ENCODE measurements at places on chromosomes 3 and 15.

DNA sequence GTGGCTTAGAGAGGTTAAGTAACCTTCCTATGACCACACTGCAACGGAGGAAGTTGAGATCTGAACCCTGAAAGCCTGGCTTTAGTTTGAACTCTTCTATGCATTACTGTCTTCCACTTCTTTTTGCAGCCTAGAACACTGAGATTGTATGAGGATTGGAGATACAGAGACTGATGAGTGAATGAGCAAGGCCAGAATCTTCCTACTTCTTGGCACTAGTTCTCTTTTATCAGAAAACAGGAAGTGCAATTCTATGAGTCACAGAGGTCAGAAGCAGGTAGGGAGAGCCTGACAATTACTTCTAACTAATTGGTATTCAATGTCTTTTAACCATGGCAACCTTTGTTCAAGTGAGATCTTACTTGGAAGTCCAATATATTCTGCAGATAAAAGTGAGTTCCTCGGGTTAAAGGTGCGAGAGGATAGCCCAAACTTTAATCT, 219.0 kb downstream of the SHQ1 start:
- no peak for DNase-seq

- DNase-seq, result no peak
Observed at GRCh38 chr3:4746241-4746958, 232.8 kb upstream of the BHLHE40 start.

GRCh38 chr15:62046078-62046743, 14.0 kb downstream of the VPS13C start:
- DNase-seq, result no peak

GRCh38 chr15:56344336-56344735, 20.9 kb upstream of the TEX9 start:
- DNase-seq, result no peak

DNA sequence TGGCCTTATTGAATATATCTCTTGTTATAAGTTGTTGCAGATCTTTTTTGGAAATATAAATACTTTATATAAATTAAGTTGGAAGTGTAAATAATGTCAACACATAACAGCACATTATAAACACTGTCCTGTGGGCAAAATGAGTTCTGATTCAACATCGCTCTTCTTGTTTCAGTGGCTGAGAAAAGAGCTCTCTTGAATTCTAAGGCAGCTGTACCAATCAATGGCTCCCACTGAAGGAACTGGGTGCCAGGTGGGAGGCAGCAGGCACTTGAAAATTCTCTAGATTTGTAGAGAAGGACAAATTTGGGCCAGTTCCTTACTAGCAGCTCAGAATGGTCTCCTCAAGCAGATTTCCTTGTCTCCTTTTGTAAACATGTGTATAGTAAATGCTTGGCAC, 45.6 kb downstream of the CHST2 start:
- no peak for DNase-seq

DNA sequence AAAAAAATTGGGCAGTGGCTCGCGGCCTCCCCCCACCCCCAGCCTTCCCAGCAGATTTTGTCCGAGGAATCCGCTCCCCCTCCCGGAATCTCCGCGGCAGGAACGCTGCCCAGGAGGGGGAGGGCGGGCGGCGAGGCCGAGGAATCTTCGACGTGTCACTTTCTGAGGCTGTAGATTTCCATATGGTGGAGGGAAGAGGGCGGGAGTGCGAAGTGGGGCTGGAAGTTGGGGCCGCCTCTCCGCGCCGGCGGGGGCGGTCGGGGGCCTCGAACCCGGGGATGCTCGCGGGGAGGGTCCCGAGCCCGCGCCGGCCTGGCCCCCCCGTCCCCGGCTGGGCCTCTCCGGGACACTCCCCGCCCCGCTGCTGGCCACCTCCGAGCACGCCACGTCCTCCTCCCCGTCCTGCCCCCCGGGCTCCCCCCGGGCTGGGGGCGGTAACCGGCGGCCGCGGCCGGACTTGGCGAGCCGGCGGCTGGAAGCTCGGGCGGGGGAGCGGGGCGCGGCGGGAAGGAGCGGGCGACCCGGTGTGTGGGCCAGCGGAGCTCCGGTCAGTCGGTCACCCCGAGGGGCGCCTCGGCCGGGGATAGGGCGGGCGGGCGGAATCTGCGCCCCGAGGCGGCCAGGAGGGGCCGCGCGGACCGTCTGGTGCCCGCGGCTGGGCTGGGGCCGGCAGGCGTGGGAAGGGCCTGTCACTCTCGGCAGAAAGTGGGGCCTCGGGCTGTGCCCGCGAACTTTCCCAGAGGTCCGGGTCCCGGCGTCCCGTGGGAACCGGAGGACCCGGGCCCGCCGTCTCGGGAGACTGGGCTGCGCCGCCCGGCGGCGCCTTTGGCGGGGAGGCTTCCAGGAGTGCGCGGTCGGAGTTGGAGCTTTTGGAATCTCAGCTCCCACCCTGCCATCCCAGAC, 951 bp downstream of the FNDC3B start:
- DNase-seq, result peak; percentile 77

- DNase-seq, result no peak
Observed at GRCh38 chr3:105802118-105802706, 66.6 kb downstream of the CBLB start.

GRCh38 chr3:53773021-53773436, 73.2 kb downstream of the CHDH start:
- DNase-seq, result no peak

GRCh38 chr3:170356596-170357175, 829 bp upstream of the SKIL start:
- DNase-seq, result no peak

DNA sequence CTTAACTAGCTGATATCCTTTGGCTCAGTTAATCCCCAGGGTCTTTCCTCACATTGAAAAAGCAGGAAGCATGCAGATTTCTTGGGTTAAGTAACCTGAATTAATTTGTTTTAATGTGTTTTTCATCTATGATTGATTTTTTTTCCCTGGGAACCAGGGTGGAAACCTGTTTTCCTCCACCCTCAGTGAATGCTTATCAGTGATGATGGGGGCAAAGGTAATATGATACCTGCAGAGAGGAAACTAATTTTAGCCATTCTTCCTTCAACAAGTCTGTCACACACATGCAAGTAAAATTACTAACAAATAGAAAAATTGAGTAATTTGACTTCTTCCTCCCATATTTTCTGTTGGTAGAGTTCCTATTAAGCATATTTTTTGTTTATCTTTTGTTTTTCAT, 5.9 kb downstream of the CASR start:
- no peak for DNase-seq

- DNase-seq, result no peak
Observed at GRCh38 chr15:77044228-77045042, 26.5 kb downstream of the TSPAN3 start.

- DNase-seq, result no peak
Observed at GRCh38 chr3:102573483-102574028, 138.7 kb downstream of the ZPLD1 start.

GRCh38 chr3:8164145-8164544, 337.5 kb upstream of the LMCD1 start:
- no peak for DNase-seq

DNA sequence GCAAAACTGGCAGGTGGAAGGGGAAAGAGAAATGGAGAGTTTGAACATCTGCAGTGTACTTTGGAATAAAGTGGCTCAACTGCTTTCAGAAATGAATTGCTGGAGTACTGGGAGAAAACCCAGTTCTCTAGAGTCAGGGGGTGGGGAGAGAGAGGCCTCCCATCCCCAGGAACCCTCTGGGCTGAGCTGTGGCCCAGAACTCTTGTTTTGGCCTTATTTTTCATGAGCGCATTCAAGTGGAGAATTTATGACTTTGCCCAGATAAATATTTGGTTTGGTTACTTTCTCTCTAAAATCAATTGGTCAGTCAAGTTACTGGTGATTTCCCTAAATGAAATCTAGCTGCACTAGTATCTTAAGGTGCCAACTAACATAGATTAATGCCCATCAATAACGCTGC, 28.7 kb upstream of the HACD2 start:
- no peak for DNase-seq

DNA sequence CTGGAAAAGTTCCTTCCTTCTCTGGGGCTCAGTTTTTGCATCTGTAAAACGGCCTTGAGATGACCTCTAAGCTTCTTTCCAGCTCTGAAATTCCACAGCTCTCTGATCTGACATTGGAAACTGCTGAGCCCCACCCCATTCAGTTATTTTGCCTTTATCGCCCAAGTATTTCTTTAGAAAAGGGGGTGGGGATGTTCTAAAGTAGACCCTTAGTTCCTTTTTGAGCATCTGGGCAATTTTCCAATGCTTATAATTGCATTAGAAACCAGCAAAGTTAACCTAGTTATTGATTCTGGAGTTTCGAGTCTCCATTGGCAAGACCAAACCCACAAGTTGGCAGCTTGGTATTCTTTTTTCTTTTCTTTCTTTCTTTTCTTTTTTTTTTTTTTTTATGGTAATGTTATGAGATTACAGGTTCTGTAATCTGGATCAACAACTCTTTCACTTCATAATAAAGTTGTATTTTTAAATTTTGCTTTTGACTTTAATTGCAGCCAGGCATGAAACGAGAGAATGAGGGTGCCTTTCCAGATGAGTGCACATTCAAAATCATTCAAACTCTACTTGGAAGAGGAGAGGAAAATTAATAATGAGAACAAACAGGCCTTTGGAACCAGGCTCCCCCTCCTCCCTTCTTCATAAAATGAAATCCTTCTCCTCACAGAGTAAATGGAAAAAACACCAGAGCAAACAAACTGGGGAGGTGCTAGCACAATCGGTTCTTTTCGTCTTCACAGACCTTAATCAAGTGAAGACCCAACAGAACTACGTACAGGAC, 76.8 kb upstream of the LRIG1 start:
- no peak for DNase-seq

DNA sequence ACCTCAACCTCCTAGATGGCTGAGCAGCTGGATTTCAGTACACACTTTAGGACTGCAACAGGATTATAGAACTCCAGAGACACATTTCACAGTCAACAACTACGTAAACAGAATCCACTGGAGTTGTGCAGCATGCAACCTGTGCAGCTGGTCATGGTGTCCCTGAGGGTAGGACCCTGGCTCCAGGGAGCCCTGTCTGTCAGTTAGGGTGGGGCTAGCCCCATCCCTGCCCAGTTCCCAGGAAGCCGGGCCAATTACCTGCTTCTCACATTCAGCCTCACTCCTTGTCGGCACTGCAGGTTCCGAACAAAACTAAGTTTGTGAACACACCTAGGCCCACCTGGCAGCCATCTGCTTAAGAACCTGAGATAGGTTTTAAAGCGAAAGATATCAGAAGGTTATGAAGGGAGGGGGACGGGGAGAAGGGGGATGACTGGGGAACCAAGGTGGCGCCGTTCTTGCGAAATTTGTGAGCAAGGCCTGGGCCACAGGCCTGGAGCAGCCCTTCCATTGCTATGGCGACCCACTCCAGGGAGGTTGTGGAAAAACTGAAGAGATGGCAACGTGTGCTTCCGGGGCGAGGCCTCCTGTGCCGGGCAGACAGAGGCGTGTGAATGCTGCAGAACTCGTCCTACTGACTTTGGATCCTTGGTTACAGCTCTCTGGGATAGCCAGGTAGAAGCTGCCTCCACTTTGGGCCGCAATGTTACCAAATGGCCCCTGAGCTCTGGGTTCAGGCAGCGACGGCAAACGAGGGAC, 25.3 kb downstream of the ACSBG1 start:
- peak; percentile 63 for DNase-seq

- no peak for DNase-seq
Observed at GRCh38 chr3:34421762-34422161, 623.3 kb downstream of the PDCD6IP start.

GRCh38 chr3:22620498-22620897, 582.6 kb upstream of the UBE2E2 start:
- no peak for DNase-seq

GRCh38 chr3:154085799-154086198, 35.4 kb upstream of the ARHGEF26 start:
- DNase-seq, result no peak

GRCh38 chr3:59212128-59212779, 162.4 kb upstream of the CFAP20DC start:
- DNase-seq, result no peak

DNA sequence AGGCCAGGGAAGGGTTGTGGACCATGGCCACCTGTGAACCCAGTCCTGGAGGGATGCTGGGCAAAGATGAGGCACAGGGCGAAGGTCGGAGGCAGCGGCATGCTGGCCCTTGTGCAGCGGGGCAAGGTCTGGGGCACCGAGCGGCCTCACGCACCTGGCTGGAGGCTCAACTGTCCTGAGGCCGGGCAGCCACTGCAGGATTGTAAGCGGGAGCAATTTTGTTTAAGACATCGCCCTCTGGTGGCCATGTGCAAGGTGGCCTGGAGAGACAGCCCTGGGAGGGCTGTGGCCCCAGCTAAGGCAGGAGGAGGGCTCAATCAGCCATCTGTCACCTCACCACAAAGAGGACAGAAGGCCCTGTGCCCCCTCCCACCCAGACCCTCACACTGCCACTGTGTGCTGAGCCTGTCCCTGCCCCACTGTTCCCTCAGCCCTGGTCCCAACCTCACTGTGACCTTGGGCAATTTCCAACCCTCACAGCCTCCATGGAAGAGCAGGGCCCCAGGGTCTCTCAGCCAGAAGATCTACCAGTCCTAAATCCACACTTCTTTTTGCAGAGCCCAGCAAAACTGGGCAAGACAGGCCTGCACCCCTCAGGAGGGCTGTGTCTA, 46.2 kb downstream of the TPRA1 start:
- DNase-seq, result no peak

GRCh38 chr15:43204016-43204901, 16.6 kb downstream of the EPB42 start:
- DNase-seq, result no peak

- no peak for DNase-seq
Observed at GRCh38 chr3:8516783-8517182, 15.2 kb downstream of the LMCD1 start.

GRCh38 chr3:125062904-125063618, 7.3 kb upstream of the HEG1 start:
- peak; percentile 88 for DNase-seq

DNA sequence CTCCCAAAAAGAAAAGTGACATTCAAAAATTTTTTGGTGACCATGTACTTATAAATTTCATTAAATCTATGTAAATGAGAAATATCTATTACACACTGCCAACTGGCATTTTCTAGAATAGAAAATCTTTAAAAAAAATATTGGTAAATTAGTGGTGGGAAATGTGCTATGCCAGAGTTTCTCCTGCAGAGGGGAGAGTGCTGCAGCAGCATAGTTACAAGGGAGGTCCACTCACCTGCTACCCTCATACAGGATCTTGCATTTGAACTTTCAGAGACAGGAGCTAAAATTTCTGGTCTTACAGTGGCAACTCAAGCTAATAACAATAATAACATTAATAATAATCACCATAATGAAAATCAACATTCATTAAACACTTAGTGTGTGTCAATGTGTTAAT, 459.6 kb downstream of the NSUN3 start:
- no peak for DNase-seq

GRCh38 chr15:77517579-77517978, 96.9 kb downstream of the HMG20A start:
- DNase-seq, result no peak

DNA sequence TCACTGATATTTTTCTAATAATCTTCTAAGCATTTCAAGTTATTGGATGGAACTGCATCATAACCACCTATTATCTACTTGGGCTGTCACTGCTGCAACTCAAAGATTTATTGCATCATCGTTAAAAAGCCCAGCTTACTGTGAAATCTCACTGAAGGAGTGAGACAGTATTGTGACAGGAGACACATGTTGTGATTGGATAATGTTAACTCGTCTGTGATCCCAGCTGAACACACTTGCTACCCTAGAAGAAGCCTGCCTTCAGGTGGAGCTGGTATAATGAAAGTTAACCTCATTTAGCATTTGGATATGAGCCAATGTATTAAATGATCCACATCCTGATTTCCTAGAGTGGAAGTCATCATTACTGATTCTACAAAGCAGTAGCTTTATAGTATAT, 138.1 kb downstream of the MAP2K5 start:
- DNase-seq, result no peak

- no peak for DNase-seq
Observed at GRCh38 chr3:60399292-60399691, 852.0 kb downstream of the FHIT start.

GRCh38 chr3:177811112-177811511, 613.8 kb upstream of the TBL1XR1 start:
- no peak for DNase-seq

All from RWPE2 (cell line).